Stimulated activated CD4-positive, alpha-beta T cell treated with anti-CD3 and anti-CD28 coated beads, Interleukin-4, amount 100 ng/mL, for 48 hours (primary cell): ENCODE measurements at places on chromosomes 7 and 10.

DNA sequence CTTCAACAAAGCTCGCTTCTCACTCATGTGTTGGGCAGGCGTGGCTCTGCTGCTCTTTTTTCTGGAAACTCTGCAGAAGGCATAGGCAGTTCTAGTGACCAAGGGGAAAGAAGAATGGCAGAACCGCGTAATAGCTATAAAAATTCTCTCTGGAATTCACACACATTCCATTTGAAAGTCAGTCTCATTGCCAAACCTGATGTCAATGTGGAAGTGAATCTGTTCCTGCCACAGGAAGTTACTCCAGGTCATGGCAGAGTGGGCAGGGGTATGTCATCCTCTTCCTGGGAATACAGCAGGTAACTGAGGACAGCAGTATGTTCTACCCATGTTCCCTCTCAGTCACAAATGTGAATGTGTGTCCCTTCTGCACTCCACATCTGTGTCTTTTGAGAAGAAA is 8.2 kb upstream of the PAXIP1 start:
- no peak for DNase-seq

DNA sequence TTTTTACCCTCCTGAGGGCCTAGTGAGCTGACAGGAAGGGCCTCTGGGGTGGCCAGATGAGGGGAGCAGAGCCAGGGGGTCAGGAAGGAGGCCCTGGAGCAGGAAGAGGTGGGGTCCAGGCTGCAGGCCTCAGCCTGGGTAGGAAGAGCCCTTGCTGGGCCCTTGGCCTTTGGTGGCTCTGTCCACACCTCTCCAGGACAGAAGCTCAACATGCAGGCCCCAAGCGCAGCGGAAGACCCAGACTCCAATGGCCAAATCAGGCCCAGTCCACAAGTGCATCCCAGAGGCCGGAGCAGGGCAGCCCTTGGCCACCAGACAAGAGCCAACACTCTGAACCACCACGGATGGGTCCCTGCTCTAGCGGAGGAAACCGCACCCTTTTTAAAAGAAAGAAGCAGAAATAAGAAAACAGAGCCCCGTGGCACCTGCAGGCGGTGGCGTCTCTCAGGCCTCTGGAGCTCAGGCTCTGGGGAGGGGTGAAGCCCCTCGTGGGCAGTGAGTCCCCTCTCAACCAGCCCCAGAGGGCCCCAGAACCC is 52.8 kb downstream of the FOXL3 start:
- DNase-seq, result no peak

DNA sequence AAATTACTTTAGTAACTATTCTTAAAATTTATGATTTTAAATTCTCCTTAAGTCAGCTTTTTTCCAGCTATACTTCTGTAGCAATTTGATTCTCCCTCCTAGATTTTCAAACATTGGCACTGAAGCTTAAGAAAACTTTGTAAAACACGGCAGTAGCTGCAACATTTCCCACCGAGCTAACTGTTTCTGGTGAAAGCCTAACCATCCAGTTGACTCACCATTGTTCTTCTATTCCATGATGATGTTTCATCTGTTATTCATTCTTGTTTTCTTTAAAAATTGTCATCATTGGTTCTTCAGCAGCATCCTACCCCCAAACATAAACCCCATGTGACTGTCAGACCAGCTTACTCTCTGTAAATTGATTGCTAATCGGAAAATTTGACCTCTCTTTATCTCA is 312.3 kb downstream of the DGKB start:
- no peak for DNase-seq

GRCh38 chr10:49429458-49429857 is 33.6 kb upstream of the DRGX start:
- no peak for DNase-seq

DNA sequence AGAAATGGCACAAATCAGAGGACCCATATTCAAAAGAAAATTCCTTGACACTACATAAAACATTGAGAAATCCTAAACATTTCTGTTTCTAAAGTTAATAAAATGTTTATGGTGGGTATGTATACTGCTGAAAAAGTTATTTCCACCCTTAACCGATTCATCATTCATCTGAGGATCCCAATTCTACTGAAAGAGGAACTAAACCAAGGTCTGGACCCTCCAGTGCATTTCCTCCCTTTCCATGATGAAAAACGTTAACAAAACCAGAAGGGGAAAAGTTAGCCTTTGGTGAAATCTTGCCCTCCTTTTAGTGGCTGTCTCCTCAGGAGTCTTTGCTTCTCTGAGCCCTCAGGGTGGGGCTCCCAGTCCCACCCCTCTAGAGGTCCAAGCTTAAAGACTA is 144.5 kb upstream of the ASAH2 start:
- DNase-seq, result no peak

GRCh38 chr10:45118929-45119328 is 118.2 kb downstream of the ZNF22 start:
- DNase-seq, result no peak

- DNase-seq, result no peak
Observed at GRCh38 chr10:26090026-26090425, 126.5 kb upstream of the GAD2 start.

GRCh38 chr7:102075553-102076135 is 211.0 kb upstream of the SH2B2 start:
- no peak for DNase-seq

GRCh38 chr10:69045441-69046300 is 42.2 kb upstream of the SRGN start:
- DNase-seq, result no peak
